ENCODE measurements at places on chromosomes 4 and X. TPM values are rescaled to one million over a fixed set of nuclear protein-coding genes. Genes with fewer than 3 reads are reported as not detected.

The CT45A1 gene
- polyA plus RNA-seq: not detected

GRCh38 chr4:24988776-24989175, 42.0 kb downstream of the LGI2 start:
- peak; percentile 62 for DNase-seq
- no peak overlapping the region for H3K27ac ChIP-seq
- H3K4me1 ChIP-seq: no peaks in the 10 kb centered on the region
- H3K27me3 ChIP-seq: no peaks in the 10 kb centered on the region
- H3K36me3 ChIP-seq: no peaks in the 10 kb centered on the region
- no peak overlapping the region for H3K4me3 ChIP-seq

The ZMAT1 gene
- 0.56 TPM for polyA plus RNA-seq

GRCh38 chr4:1675136-1675801, 8.8 kb downstream of the FAM53A start:
- H3K4me3 ChIP-seq: no peak overlapping the region
- peaks cover 7% of the 10 kb centered on the region for H3K4me1 ChIP-seq
- no peaks in the 10 kb centered on the region for H3K27me3 ChIP-seq
- no peak overlapping the region for H3K27ac ChIP-seq
- no peaks in the 10 kb centered on the region for H3K36me3 ChIP-seq

The NAP1L3 gene
- polyA plus RNA-seq: not detected

Data from CD14-positive monocyte (primary cell).